Central memory CD4-positive, alpha-beta T cell (primary cell): ENCODE measurements at places on chromosomes 6 and 20.

DNA sequence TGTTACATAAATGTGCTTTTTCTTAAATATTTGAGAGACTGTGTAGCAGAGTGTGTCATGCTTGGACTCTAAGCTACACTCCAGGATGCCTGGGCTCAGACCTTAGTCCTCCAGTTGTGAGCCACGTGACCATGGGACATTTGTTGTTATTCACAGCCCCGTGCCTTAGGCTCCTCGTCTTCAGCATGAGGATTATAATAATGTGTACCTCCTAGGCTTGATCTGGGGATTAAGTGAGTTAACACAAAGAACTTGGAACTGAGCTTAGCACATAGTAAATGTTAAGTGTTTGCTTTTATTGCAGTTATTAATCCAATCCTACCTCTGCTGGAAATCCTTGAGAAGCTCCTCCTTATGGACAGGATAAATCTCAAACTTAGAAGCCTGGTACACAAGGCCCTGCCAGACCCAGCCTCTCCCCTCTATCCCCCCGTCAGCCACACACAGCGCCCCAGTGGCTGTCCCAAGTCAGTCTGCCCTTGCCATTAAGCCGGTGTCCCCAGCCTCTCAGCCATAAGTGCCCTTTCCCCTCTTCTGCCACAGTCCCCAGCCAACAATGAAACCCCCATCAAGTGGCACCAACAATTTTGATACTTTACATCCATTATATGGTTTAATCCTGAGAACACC lies 177.5 kb downstream of the TMEM242 start:
- no peak for DNase-seq

- no peak for DNase-seq
These were observed 36.3 kb downstream of the ROS1 start for GRCh38 chr6:117389227-117390057.

DNA sequence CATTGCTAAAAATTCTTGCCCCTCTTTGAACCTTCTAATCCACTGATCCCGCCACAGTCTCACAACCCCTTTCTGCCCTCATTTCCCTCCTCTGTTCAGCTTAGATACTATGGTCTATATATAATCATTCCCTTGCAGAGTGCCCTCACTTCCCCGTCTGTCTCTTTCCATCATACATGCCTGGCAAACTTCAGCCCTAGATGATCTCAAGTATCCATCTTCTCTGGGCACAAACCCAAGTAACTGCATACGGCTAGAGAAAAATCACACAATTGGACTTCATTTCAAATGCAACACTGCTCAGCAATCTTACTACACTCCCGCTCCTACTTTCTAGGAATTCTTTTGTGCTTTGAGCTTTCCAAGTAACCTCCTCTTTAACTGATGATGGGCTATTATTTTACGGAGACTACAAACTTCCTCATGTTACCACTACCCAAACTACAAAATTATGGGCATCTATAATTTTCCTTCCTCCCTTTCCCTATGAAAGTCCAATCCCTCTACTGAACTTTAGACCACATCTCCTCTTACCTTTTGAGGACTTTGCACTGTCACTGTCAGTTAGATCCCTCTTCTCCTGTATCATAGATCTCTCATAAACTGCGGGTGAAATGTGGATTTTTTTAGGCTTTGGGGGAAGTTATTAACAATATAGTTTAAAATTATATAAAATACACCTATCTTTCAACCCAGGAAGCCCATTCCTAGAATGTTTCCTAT lies 135.6 kb downstream of the BTBD9 start:
- DNase-seq = no peak

DNA sequence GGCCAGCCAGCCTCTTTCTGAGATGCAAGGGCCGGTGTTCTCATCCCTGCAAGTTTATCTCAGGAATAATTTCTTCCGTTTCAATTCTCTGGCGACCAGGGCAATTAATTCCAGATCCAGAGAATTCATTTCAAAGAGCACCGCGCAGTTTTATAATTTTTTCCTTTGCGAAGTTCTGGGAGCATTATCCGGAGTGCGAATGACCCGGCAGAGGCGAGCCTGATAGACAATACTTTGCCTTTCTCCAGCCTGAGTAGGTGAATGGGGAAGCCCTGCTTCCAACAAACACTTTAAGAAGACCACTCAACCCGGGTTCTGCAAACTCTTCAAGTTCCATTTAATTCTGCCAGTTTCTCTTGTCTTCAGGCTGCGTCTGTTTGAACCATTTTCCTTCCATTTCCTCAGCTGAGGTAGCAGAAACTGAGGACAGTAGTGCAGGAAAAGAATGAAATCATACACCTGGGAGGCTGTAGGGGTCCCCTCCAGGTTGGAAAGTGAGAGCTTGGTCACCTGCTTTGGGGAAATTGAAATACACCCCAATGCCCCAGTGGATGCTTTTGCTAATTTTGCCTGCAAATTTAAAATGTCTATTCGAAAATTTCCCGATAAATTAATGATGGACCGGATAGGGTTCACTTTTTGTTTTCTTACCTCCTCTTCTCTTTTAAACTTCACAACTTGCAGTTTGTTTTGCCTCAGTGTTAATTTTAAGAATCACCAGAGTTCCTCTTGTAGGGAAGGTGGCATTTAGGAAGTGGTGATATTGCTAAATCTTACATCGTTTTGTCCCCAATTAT lies 1.1 kb downstream of the VGLL2 start:
- no peak for DNase-seq

DNA sequence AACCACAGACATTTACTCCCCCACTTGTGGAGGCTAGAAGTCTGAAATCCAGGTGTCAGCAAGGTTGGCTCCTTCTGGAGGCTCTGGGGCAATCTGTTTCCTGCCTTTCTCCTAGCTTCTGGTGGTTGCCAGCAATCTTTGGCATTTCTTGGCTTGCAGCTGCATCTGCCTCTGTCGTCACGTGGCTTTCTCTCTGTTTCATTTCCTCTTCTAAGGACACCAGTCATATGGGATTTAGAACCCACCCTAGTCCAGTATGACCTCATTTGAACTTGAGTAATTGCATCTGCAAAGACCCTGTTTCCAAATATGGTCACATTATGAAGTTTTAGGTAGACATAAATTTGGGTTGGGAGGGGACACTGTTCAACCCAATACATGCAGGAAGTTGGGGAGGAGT lies 56.2 kb upstream of the EPB41L1 start:
- DNase-seq = no peak

DNA sequence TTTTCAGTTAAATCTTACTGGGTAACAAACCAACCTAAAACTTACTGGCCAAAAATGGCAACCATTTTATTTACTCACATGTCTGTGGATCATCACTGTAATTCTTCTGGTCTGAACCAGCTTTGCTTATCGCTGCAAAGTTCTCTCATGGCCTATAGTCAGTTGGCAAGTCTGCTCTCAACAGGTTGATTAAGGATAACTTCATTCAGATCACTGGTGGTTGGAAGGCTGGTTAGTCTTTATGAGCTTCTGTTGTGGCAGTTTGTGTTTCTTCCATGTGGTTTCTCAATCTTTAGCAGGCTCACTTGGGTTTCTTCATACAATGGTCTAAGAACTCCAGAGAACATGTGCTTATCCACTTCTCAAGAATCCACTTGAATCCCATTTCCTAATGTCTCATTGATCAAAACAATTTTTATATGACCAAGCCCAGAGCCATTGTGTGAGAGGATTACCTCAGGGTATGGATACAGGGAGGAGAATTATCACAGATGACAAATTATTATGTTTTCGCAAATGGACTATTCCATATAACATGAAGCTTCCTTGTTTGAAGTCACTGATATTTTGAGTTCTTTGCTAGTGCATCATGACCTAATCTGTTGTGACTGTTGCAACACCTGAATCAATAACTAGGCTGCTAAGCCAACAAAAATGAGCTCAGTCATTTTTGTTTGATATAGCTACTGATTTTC lies 155.4 kb upstream of the BMP2 start:
- DNase-seq = no peak

DNA sequence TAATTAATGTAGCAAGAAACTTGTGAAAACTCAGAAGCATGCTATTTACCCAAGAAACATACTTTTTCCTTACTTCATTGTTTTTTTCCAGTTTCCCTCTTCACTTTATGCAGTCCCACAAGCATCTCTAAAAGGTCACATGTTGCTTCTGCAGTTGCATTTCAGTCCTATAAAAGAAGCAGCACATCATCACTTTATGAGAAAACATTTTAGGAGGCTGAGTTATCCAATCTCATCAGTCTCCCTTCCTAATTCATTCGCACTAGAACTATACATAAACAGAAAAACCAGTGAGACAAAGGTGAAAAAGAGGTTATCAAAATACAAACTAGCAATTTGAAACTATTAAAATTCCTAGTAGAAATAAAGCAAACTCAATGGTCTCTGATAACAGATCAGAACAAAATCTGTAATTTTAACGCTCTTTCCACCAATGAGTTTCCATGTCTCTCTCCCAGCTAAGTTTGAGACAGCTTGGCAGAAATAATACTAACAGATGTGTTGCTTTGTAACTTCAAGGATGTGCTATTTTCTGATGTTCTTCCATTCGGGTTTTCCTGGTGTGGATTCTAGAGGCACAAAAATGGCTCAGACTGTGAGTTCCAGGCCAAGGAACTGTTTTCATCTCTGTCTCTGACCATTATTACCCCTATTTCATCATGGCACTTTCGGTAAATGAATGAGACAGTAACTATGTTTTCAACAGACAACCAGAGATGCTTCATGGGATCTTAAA lies 48.4 kb downstream of the ZHX3 start:
- DNase-seq = no peak

DNA sequence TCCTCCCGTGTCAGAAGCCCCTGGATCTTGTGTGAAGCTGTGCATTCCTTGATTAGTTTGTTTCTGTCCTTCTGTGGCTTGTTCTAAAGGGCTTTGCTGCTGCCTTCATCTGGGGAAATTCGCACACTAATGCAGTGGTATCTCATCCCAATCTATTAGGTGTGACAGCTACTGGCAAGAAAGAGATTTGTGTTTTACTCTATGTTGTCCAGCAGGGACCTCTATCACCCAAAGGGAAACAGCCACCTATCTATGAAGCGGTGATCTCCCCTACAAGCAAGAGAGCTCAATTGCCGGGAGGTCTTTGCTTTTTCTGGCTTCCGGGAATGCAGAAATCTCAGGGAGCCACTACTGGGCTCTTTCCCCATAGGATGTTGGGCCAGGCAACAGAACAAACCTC lies 151.8 kb downstream of the NRN1 start:
- DNase-seq = no peak

GRCh38 chr20:22366631-22367030 lies 217.7 kb downstream of the FOXA2 start:
- no peak for DNase-seq
